GM23338 (cell line): ENCODE measurements at places on chromosomes 7 and 10. TPM values are rescaled to one million over a fixed set of nuclear protein-coding genes. Genes with fewer than 3 reads are reported as not detected.

DNA sequence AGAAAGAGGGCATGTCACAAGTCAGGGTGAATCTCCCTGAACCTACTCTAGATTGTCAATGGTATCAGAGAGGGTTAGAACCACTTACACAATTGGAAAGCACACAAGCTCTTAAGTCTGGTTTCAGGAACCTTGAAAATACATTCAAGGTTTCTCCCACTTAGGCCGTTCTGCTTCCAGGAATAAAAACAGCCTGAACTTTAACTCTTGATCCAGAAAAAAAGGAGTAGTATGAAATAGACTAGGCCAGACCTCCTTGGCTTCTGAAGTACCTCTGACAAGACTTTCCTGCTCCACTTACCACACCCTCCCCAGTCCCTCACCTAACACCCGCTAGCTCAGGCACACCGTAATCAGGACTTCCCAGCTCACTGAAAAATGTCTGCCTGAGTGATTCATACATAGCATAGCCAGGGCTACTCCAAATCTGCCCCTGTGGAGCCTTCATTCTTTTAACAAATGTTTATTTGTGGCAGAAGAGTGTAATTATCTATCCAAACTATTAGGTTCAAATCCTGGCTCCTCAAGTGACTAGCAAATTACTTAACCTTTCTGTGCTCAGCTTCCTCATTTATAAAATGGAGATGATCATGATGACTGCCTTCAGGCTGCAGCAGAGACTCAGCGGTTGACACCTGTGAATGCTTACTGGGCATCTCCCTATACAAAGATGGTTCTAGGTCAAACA, 30.3 kb upstream of the IL6 start:
- no peak overlapping the region for H3K4me3 ChIP-seq
- no peak for DNase-seq
- H3K4me1 ChIP-seq = no peaks in the 10 kb centered on the region
- H3K36me3 ChIP-seq = no peaks in the 10 kb centered on the region

- no peak overlapping the region for H3K4me3 ChIP-seq
- H3K27me3 ChIP-seq = no peaks in the 10 kb centered on the region
- no peaks in the 10 kb centered on the region for H3K36me3 ChIP-seq
Measured at GRCh38 chr10:97922022-97922758, 72.5 kb downstream of the GOLGA7B start.

- no peaks in the 10 kb centered on the region for H3K36me3 ChIP-seq
- DNase-seq = no peak
- no peaks in the 10 kb centered on the region for H3K27me3 ChIP-seq
- H3K27ac ChIP-seq = no peak overlapping the region
- no peak overlapping the region for H3K4me3 ChIP-seq
Measured at GRCh38 chr10:71366690-71367089, 30.0 kb upstream of the CDH23 start.

DNA sequence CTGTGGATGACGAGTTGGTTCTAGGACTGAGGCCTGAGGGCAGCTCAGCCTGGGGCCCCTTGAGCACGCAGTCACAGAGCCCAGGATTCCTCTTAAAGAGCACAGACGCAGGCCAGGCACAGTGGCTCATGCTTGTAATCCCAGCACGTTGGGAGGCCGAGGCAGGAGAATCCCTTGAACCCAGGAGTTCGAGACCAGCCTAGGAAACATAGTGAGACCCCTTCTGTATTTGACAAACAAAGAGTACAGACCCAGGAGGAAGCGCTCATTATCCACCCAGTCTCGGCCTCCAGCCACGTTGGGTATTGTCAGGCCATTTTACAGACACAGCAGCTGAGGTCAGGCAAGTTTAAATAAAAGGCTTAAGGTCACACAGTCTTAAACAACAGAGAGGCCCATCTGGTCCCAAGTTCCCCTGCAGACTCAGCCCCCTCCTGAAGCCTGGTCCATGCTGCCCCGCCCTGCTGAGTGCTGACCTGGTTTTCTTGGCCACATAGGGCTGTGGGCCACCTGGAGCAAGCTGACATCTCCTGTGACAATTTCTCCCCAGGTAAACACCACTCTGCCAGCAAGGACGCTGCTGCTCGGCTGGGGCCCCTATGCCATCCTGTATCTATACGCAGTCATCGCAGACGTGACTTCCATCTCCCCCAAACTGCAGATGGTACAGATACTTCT, 12.6 kb downstream of the RGR start:
- H3K27me3 ChIP-seq = peaks cover 9% of the 10 kb centered on the region
- no peaks in the 10 kb centered on the region; the same call in 1 of the 2 replicates for H3K4me1 ChIP-seq
- no peaks in the 10 kb centered on the region for H3K36me3 ChIP-seq
- no peak overlapping the region for H3K27ac ChIP-seq
- no peak overlapping the region for H3K4me3 ChIP-seq
- DNase-seq = no peak

DNA sequence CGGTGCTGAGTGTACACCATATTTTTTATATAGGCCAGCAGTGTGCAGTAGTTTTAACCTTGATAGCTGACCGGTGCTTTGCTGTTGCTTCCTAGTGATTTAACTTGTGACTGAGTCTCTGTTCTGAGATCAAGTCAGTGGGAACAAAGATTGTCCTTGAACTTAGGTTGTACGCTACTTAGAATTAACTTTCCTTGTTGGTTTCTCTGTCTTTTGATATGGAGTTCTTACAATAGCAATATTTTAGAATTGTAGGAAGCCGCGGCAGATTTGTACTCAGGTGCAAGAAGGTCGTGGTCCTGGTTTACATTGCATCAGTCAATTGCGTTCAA, 1.3 kb downstream of the DDX21 start:
- peak overlapping the region; percentile 39 for H3K27ac ChIP-seq
- H3K4me3 ChIP-seq = peak overlapping the region; percentile 72
- H3K4me1 ChIP-seq = no peaks in the 10 kb centered on the region
- peaks cover 33% of the 10 kb centered on the region for H3K36me3 ChIP-seq
- no peaks in the 10 kb centered on the region for H3K27me3 ChIP-seq
- peak; percentile 6 for DNase-seq

- H3K27ac ChIP-seq = no peak overlapping the region
- H3K4me3 ChIP-seq = no peak overlapping the region
- H3K27me3 ChIP-seq = no peaks in the 10 kb centered on the region
- no peaks in the 10 kb centered on the region for H3K4me1 ChIP-seq
- no peak for DNase-seq
Measured at GRCh38 chr7:3112479-3113134, 68.9 kb upstream of the CARD11 start.

DNA sequence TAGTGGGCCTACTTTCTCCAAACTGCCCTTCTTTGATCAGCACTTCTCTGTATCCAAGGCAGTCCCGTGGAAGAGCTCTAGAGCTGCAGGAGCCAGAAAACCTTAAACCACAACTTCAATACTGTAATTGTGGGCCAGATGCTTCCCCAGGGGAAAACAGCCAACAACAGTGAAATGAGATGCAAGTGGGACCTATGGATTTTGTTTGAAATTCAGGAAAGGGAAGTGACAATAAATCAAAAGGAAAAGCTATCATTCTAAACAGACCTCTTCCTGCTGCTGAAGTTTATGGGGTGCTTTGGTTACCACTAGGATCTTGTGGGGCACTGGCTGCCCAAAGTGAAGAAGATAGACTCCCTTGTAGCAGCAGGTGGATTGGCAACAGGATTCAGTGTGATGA, 1031.7 kb downstream of the LRMDA start:
- H3K4me3 ChIP-seq = no peak overlapping the region
- H3K4me1 ChIP-seq = no peaks in the 10 kb centered on the region
- H3K27ac ChIP-seq = no peak overlapping the region
- DNase-seq = no peak
- no peaks in the 10 kb centered on the region for H3K27me3 ChIP-seq
- H3K36me3 ChIP-seq = no peaks in the 10 kb centered on the region

DNA sequence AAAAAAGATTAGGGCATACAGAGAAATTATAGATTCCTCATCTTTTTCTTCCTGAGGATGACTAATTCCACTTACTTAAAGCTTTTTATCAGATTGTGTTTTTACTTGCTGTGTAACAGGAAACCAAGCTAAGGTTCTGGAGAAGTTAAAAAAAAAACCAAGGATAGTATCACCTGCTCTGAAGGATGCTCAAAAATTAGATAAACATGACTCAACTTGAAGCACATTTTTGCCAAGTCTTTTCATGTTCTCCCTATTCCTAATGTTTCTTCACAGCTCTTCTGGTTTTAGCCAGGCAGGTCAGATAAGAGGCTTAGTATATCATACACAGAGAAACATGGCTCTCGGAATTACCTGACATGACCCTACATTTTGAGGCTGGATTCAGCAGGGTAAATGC, 90.3 kb downstream of the CPEB3 start:
- H3K36me3 ChIP-seq = no peaks in the 10 kb centered on the region
- no peak for DNase-seq
- no peak overlapping the region for H3K27ac ChIP-seq
- no peak overlapping the region for H3K4me3 ChIP-seq

DNA sequence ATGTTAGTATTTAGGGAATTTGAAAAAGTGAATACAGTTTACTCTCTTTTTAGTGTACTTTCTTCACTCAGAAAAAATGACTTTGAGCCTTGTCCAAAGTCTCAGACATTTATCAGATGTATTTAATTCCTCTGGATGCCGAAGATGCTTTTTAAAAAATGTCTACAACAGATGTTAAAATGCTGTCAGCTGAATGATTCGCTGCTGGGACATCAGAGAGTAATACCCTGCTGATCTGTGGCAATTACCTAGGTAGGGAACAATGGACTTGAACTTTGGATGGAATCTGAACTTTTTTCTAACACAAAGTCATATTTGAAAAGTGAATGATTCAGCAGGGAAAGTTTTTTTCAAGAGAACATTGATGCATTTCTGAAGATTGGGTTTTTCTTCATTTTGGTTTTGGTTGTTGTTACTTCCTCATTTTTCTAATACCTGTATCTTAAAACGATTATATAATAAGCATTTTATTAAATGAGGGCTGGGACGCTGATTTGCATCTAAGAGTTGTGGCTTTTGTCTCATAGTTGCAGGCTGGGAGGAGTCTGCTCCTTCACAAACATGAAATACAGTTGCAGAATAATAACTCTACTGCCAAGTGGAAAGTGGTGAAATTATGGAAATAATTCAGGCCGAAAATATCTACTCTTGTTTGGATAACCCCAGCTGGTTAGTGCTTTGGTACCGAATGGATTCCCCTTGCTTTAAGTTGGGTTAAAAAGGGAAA, 98.0 kb downstream of the SPAG6 start:
- peaks cover 6% of the 10 kb centered on the region for H3K4me1 ChIP-seq
- H3K27ac ChIP-seq = no peak overlapping the region
- H3K36me3 ChIP-seq = no peaks in the 10 kb centered on the region
- no peak for DNase-seq
- H3K27me3 ChIP-seq = peaks cover 54% of the 10 kb centered on the region

The ACTR3C gene
- total RNA-seq = 1.5 and 5.8 TPM in 2 replicates

The CDHR1 gene
- total RNA-seq = 6.6 and 6.7 TPM in 2 replicates
